Activated CD4-positive, alpha-beta T cell treated with anti-CD3 and anti-CD28 coated beads for 36 hours (primary cell): ENCODE measurements at places on chromosomes 6 and 20. TPM values are rescaled to one million over a fixed set of nuclear protein-coding genes. Genes with fewer than 3 reads are reported as not detected.

GRCh38 chr20:33875055-33875454 lies 63.9 kb downstream of the CHMP4B start:
- DNase-seq, result no peak
- no peak overlapping the region for H3K4me3 ChIP-seq
- H3K4me1 ChIP-seq, result no peaks in the 10 kb centered on the region
- no peaks in the 10 kb centered on the region for H3K27me3 ChIP-seq
- no peaks in the 10 kb centered on the region for H3K36me3 ChIP-seq

GRCh38 chr20:37358366-37359150 lies 12.6 kb downstream of the SRC start:
- no peaks in the 10 kb centered on the region for H3K4me1 ChIP-seq
- H3K36me3 ChIP-seq, result no peaks in the 10 kb centered on the region
- H3K27ac ChIP-seq, result no peak overlapping the region
- DNase-seq, result no peak
- H3K27me3 ChIP-seq, result no peaks in the 10 kb centered on the region
- H3K4me3 ChIP-seq, result no peak overlapping the region

- H3K36me3 ChIP-seq, result no peaks in the 10 kb centered on the region
- no peaks in the 10 kb centered on the region for H3K27me3 ChIP-seq
- H3K4me3 ChIP-seq, result peak overlapping the region; percentile 17
- peaks cover 81% of the 10 kb centered on the region for H3K4me1 ChIP-seq
- peak overlapping the region; percentile 68 for H3K27ac ChIP-seq
- peak; percentile 71 for DNase-seq
Observed at GRCh38 chr6:156883497-156884252, 106.5 kb downstream of the ARID1B start.

HLA-DMB gene
- total RNA-seq, result 2.3 TPM

TFAP2D gene
- total RNA-seq, result not detected

CRISP2 gene
- not detected for total RNA-seq
